ENCODE measurements at places on chromosomes 4 and X.

GRCh38 chrX:100410901-100411801 is 1.1 kb upstream of the PCDH19 start:
- no peak for DNase-seq

DNA sequence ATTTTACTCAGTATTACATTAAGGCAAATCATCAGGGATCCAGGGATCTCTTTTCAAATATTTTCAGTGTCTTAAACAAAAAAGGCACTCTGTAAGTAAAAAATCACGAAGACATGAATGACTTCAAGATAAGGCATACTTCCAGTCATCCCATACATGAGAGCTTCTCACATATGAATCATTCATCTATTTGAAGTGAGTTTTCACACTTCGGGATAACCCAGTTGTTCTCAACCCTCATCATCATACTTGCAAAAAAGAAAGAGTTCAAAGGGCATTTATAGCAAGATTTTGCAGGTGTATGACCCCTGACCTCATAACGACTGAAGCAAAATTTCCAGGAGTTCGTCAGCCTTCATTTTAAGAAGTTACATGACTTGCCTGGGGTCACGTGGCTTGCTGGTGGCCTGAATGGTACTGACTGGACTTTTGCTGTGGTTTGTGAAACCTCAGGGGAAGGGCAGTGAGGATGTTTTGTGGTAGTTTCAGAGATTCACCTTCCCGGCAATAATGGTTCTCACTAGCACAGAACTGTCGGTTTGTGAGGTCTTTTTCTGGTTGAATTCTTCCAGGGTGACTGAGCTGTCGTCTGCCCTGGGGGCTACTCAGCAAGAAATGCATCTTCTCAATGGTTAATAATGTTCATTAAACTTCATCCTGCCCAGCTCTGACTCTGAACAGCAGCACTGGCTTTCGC is 115.8 kb upstream of the SHISA3 start:
- no peak for DNase-seq

GRCh38 chrX:110050901-110051300 is 48.0 kb downstream of the TMEM164 start:
- no peak for DNase-seq

GRCh38 chr4:15703439-15703838 is 574 bp downstream of the BST1 start:
- DNase-seq: no peak

DNA sequence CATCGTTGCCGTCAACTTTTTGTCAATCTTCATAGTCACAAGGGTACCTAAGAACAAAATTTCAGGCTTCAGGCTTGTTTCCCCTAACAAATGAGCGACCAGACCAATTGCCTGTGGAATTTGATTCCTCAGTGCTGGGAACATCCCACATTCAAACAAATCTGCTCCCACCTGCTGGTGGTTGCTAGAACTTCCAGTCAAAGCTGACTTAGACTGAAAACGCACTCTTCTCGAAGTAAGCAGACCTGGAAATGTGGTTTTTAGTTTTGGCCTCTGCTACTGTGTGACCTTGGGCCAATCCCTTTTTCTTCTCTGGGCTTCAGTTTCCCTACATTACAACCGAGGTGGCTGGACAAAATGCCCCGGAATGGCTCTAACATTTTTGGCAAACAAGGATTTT is 1.8 kb upstream of the GABRQ start:
- no peak for DNase-seq

- no peak for DNase-seq
These were observed 12.0 kb downstream of the TRAPPC11 start for GRCh38 chr4:183670960-183671555.

- DNase-seq: no peak
These were observed 31.5 kb downstream of the SEC24B start for GRCh38 chr4:109465069-109465468.

DNA sequence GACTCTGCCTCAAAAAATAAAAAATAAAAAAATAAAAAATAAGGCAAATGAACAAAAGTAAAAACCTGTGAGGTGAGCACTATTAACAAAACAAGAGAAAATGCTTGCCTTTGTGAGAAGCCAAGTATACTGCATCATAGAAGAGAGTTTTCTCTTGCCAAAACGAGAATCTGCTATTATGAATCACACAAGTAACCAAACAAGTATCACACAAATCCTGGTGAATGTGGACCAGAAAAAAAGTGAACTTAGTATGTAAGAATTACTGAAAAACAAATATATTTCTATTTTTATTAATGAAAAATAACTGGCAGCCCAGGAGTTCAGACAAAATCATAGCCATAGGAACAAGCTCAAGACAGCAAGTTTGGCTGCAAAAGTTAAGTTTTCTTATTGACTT is 193.5 kb downstream of the PDGFC start:
- DNase-seq: no peak

- DNase-seq: no peak
These were observed 66.9 kb downstream of the TAB3 start for GRCh38 chrX:30822068-30822681.

All from activated CD8-positive, alpha-beta memory T cell treated with anti-CD3 and anti-CD28 coated beads for 4 hours (primary cell).